ENCODE measurements at places on chromosomes 6 and 20.

- no peak for DNase-seq
Measured at GRCh38 chr20:44796758-44797457, 13.4 kb downstream of the RIMS4 start.

DNA sequence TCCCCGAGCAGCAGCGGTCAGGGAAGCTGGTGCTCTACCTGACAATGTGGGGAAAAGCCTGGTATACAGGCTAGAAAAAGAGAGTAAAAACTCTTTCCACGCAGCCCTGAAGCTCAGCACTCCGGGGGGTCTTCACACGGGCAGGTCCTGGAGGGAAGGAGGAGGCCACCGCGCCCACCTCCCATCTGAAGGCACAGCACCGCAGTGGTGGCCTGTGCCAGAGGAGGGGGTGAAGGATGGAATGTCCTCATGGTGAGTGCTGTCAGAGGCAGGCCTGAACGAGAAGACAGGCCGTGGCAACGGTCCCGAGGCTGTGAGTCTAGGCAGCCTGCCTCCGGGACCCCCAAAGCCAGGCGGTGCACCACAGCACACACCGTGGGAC, 5.8 kb downstream of the SLC2A4RG start:
- DNase-seq, result no peak

GRCh38 chr6:47023573-47023972, 18.6 kb downstream of the ADGRF1 start:
- no peak for DNase-seq

DNA sequence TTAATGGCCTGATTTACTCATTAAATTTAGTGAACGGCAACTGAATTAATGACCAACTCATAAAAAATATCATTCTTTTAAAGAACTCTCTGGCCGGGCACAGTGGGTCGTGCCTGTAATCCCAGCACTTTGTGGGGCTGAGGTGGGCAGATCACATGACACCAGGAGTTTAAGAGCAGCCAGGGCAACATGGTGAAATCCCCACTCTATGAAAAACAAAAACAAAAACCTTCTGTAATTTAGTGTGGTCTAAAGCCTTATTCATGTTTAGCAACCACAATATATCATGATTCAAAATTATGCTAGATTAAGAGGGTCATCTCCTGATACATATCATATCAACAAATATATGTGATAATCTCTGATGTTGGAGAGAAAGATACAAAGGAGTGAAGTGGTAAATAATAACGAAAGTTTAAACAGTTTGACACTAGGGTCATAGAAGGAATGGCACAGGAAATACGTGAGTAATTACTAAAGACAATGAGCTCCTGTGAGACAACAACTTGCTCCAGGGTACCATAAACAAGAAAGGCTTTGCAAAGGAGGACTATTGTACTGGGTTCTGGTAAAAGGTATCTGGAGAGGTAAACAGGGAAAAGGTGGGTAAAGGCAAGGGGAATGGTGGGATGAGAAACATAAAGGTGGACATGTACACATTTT, 5.7 kb downstream of the ELOVL4 start:
- no peak for DNase-seq

GRCh38 chr20:41182296-41183212, 45.2 kb downstream of the PLCG1 start:
- DNase-seq, result no peak

DNA sequence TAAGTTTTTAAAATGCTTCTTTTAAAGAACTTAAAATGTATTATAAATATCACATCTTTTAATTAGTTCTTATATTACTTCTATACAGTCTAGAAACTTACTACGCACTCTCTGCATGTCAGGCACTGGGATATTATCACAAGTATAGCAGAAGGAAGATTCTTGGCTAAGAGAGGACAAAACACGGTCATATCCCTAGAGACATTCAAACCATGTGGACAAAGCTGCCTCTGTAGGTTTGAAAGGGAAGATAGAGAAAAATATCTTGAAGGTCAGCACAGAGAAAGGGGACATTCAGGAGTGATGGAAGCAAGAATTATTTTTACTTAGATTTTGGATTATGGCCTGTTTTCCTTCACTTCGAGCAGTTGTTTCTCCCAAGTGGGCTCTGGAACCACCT, 64.1 kb downstream of the LRRC1 start:
- no peak for DNase-seq

DNA sequence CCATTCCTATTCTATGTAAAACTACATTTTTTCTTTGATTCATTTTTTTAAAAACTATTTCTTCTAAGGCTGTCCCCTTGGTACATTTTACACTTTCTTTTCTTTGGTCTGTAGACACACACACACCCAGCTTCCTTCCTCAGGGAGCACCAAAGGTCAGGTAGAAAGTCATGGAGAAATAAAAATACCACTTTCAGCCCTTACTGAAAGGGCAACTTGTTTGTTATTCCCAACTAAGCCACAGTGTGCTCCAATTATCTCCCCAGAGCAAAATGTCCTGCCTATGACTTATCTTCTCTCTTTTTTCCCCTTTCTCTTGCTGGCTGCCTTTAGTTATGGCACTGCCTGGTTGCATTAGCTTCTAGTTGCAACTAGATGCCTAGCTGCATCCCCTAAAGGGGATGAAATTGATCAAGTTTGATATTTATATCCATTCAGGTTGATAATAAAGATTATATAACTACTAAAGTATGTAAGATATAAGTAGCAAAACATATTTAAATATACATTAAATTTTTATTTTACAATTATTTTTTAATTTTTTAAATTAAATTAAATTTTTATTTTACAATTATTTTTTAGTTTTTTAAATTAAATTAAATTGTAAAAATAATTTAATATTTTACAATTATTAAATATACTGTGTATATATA, 21.6 kb upstream of the LRRC1 start:
- no peak for DNase-seq

DNA sequence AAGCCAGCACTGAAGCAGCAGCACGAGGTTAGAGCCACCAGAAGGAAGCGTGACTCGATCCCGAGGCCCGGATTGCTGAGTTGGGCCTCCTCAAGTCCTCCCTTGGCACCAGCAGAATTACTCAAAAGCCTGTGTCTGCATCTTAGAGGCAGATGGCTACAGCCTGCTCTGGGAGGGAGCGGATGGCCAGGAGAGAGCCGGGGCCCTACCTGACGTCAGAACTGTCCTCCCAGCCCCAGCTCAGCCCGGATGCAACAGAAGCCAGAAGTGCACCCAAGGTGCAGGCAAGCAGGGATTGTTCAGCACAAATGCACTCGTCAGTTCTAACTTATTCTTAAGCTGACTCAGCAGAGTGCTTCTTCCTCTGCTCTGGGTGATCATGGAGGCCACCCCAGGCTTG, 155.5 kb upstream of the RPS6KA2 start:
- no peak for DNase-seq
